Amniotic epithelial cell (primary cell): ENCODE measurements at places on chromosomes 16 and 17.
A peak's percentile ranks its signal among the peaks of the same experiment; 100 is the strongest.

GRCh38 chr16:54926166-54926838, 4.4 kb upstream of the IRX5 start:
- peak; percentile 41 for DNase-seq

GRCh38 chr16:56357241-56357764, 68.0 kb downstream of the AMFR start:
- peak; percentile 66 for DNase-seq

- DNase-seq = no peak
Measured at GRCh38 chr16:14050291-14051027, 20.7 kb upstream of the MRTFB start.

- DNase-seq = no peak
Measured at GRCh38 chr17:78817123-78817522, 23.5 kb downstream of the USP36 start.

DNA sequence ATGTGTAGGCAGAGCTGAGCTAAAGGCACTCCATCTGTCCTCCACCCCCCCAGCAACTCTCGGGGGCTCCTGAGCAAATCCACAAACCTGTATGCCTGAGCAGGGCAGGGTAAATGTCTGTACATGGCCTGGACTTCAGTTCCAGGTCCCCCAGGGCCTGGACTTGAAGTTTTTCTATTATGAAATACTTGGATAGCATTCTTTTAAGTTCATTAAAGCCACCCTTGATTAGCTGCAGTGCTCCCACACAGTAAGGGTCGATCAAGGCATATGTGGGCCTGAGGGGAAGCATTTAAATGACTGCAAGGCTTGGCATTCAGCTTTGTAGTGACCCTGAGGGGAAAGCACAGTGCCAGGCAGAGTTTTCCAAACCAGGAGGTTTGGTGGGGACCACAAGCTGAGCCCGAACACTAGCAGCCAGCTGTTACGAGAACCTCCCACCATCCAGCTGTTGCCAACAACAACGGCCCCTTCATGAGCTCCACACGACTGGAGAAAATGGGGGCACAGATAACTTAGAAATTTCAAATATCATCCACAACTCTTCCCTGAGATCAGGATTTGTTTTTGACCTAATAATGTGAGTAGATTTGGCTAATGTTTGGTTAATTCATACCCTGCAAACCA, 6.7 kb downstream of the FAM117A start:
- DNase-seq = no peak

- peak; percentile 89 for DNase-seq
Measured at GRCh38 chr17:57874434-57875289, 24.8 kb upstream of the MRPS23 start.
